ENCODE measurements at places on chromosomes 2 and 18.
A peak's percentile ranks its signal among the peaks of the same experiment; 100 is the strongest.

GRCh38 chr2:225599856-225600255 lies 200.3 kb downstream of the NYAP2 start:
- no peak for DNase-seq

GRCh38 chr2:73998451-73998850 lies 13.7 kb downstream of the TET3 start:
- no peak for DNase-seq

- no peak for DNase-seq
Measured at GRCh38 chr18:56835331-56835730, 184.2 kb downstream of the WDR7 start.

- DNase-seq, result no peak
Measured at GRCh38 chr2:65081232-65081685, 25.0 kb downstream of the CEP68 start.

- no peak for DNase-seq
Measured at GRCh38 chr2:225667445-225667844, 267.9 kb downstream of the NYAP2 start.

DNA sequence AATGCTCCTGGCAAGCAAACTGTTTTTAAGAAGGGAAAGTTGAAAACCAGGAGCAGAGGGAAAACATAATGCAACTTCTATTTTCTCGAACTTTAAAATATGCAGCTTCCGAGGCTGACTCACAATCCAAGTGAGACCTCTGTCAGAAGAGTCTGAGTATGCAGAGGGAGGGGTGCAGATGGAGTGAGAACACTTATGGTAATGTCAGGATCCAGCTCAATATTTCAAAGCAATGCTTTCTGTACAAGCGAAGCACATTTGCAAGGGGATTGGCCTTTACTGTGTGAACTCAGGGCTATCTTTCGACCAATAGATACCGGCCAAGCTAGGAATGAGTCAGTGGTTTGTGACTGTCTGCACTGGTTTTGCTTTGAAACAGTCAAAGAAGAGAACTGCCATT lies 242.7 kb downstream of the CNTNAP5 start:
- DNase-seq, result no peak

- DNase-seq, result peak; percentile 69
Measured at GRCh38 chr2:5914811-5915611, 222.8 kb downstream of the SOX11 start.

Data from SJCRH30 (cell line).